Activated T-helper 1 cell treated with anti-CD3 and anti-CD28 coated beads, Interleukin-2, amount 50 U/mL, for 16 hours (primary cell): ENCODE measurements at places on chromosomes 3 and 15.
A peak's percentile ranks its signal among the peaks of the same experiment; 100 is the strongest.

GRCh38 chr3:121794264-121794983 lies 40.4 kb downstream of the IQCB1 start:
- no peak for DNase-seq

- DNase-seq, result no peak
These were observed 8.9 kb downstream of the DNAJC19 start for GRCh38 chr3:180980611-180981010.

- no peak for DNase-seq
These were observed 222.3 kb upstream of the CDIN1 start for GRCh38 chr15:36356978-36357601.

DNA sequence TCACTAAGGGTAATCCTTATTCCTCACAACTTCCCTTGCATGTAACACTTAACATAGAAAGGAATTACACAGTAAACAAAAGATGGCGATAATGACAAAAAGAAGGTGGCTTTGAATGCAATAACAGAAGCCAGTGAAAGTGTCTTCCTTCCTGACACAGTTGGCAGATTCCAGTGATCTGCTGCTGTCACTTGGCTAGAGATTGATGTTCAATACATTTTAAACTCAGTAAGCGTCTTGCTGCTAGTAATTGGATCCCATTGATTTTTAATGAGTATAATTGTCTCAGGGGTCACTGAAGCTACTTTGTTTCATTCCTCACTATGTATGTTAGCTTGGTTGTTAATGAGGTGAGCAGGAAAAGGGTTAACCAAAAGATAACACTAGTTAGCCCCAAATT lies 692.7 kb downstream of the NTRK3 start:
- no peak for DNase-seq

- no peak for DNase-seq
These were observed 5.3 kb upstream of the TXNRD3 start for GRCh38 chr3:126659915-126660886.

- no peak for DNase-seq
These were observed 86.2 kb upstream of the PIAS1 start for GRCh38 chr15:67967871-67968431.

DNA sequence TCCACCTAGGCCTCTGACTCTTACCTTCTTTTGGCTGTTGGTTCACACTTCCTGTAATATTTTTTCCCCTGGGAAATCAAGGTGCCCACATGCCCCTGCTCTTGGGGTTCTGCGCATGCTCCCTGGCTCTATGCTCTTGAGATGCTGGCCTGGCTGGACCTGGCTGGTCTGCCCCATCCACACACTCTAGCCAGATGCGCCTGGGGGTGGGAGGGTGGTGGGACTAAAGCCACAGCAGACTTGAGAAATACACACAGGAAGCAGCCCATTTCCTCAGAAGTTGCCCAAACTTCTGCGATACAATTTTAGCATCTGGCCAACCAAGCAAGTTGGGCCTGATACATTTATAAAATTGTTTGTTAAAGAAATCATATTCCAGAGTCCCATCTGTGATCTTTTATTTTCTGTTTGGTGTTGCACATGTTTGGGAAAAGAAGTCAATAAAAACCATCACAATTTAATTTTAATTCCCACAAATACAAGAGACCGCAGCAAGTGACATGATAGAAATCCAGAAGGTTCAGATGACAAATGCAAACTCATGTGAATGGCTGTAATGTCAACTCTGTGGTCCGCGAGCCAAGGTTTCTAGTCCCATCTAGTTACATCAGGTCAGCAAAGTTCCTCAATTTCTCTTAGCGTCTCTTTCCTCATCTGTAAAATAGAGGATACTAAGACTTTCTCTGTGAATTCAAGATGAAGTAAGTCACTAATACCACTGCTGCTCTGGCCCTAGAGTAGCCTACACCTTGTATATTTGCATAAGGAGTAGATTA lies 55.9 kb upstream of the MEF2A start:
- no peak for DNase-seq

GRCh38 chr3:151899996-151900395 lies 26.6 kb downstream of the SUCNR1 start:
- DNase-seq, result no peak

GRCh38 chr15:25967116-25967515 lies 104.0 kb upstream of the ATP10A start:
- no peak for DNase-seq

- DNase-seq, result peak; percentile 27
These were observed 93.9 kb upstream of the RASGRF1 start for GRCh38 chr15:79184465-79184892.

- no peak for DNase-seq
These were observed 102.9 kb upstream of the ARHGEF3 start for GRCh38 chr3:56904552-56905215.

DNA sequence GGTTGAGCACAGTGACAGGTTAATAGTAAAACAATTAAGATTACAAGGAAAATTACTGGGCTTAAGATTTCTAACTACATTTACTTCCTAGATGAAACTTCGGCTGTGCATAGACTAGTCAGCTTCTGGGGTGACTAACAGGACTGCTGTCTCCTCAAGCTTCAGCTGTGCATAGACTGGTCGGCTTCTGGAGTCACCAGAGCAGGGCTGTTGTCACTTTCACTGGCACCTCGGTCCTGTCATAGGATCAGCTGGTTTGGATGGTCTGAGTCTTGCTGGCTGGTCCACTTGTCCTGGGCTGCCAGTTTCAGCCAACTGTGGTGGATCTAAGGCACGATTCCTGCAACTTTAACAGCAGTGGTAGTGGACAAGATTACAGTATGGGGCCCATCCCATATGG lies 23.9 kb upstream of the ACAD9 start:
- DNase-seq, result no peak

DNA sequence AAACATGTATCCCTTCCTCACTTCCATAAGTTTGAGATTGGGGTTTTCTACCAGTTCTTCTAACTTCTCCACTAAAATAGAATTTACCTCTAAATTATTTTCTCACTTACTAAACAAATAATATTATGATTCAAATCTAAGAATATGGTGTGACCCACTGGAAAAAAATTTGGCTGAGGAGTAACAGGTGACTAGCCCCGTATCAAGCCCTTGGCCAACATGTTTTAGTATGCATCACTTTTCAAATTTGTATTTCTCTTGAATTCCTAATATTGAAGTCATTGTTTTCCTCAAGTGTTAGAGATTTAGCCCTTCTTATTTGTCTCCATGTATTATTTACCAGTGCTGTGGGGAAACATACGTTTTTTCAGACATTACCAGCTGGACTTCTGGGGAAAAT lies 759.4 kb downstream of the NSUN3 start:
- no peak for DNase-seq

DNA sequence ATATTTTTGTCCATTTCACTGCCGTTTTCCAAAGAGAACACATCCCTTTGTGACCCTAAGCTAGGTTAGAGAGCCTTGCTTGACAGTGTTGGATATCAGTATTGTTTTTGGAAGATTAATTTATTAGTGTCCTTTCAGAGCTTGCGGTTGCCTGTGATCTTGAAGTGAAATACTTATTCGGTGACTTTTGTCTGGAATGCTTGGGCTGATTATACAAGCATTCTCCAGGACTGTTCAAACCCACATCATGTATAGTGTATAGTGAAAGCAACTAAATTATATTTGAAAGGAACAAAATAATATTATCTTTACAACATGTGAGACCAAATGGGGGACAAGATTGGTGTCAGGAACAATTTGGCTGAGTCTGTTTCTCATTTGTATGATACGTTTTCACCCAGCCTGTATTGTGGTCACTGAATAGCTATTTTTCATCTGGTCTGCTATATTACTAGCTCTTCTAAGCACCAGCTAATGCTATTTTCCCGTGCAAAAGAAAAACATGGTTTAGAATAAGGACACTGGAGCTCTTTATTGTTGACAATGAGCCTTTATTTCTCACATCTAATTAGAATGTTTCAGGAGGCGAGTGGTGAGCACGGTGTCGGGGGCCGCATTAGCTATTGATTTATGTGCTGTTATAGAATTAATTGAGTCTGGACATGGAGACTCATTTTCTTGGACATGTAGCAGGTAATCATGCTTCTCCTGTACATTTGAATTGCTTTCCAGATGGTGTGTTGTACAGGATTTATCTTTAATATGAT lies 158.1 kb downstream of the APBA2 start:
- DNase-seq, result no peak

GRCh38 chr15:78999636-79000035 lies 54.8 kb upstream of the CTSH start:
- DNase-seq, result no peak

- DNase-seq, result no peak
These were observed 977.1 kb downstream of the DIPK2A start for GRCh38 chr3:144948711-144949110.

- no peak for DNase-seq
These were observed 92.8 kb upstream of the DCBLD2 start for GRCh38 chr3:98994128-98994762.

DNA sequence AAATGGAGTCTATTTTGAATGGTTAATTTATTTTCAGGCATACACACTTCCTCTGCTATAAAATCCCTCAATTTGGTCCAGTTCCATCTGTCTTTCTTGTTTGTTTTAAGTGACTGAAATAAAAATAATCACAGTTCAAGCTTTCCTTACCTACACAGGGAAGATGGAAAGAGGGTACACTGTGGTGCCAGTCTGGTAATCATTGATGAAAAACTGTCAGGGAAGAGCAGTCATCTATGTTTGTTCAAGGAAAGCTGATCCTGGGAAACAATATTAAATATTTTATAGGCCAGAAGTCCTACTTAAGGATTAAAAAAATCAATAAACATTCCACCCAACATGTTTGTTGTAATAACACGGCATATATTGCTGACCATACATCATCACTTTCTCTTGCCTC lies 115.2 kb upstream of the KCNMB2 start:
- no peak for DNase-seq

GRCh38 chr15:57476533-57476975 lies 100.2 kb downstream of the CGNL1 start:
- DNase-seq, result no peak

GRCh38 chr15:49620199-49620598 lies 419 bp downstream of the FAM227B start:
- DNase-seq, result no peak

DNA sequence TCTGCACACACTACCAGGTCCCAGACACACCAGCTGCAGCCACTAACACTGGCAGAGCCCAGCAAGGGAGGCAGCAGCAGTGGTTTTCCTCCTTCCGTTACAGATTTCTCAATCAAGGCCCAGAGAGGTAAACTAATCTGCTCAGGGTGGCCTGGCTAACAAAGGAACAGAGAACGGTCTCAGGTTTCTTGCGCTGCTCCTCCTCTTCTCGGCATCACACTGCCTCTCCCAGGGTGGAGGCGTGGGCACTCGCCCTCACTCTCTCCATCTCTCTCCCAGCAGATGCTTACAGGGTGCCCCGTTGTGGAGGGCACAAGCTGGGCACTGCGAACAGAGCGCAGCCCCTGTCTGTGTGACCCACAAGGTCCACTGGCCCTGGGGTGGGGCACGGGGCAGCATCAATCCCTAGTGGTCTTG lies 228.7 kb downstream of the VPS13C start:
- DNase-seq, result no peak

DNA sequence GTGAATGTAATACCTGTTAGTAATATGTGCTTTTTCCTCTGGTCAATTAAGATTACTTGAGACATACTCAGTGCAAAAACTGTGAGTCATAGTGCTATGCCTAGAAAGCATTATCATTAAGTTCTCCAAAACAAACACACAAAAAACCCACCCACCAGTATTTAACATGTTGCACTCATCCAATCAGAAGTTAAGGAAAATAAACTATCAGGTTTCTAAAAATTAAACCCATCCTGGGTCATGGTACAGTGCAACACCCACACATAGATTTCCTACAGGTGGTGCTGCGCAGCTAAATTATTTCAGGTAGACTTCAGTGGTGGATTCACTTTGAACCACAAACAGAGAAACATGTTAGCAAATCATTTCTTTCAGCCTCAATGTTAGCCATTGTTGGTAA lies 264.4 kb upstream of the VEPH1 start:
- DNase-seq, result no peak

DNA sequence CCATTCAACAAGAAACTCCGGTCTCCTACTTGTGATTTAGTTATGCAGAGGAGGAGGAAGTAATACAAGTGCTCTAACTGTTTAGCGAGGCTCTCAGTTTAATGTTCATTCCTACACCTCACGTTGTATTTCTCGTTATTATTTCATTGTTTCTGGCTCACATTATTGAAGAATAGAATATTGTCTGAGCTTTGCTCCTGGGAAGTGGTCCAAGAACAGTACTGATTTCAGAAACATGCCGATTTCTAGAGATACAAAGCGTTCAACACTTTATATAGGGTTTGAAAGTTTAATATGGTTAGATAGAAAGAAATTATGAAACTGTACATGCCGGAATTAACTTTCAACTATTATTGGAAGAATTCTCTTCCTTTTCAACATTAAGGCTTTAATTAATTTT lies 1145.5 kb downstream of the TBL1XR1 start:
- DNase-seq, result no peak

- DNase-seq, result no peak
These were observed 17.8 kb upstream of the MB21D2 start for GRCh38 chr3:192935441-192935840.

DNA sequence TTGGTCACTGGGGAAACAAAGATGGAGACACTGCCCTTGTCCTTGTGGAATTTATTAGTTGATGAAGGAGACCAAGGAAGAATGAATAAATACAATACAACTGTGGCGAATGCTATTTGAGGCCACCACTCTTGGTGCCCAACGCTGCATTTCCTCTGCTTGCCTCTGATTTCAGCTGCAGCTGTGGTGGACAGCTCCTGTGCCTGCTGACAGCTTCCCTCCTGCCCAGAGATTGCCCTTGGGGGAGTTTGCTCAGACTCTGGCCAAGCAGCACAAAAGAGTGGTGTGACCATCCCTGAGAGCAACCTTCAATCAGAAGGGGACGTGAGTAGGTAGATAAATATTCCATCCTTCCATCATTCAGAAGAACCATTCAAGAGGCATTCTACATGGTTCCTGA lies 64.6 kb upstream of the FHIT start:
- no peak for DNase-seq

- no peak for DNase-seq
These were observed 407.1 kb upstream of the MCTP2 start for GRCh38 chr15:93823971-93824913.

- no peak for DNase-seq
These were observed 110.9 kb downstream of the GABRG3 start for GRCh38 chr15:27081676-27082418.

DNA sequence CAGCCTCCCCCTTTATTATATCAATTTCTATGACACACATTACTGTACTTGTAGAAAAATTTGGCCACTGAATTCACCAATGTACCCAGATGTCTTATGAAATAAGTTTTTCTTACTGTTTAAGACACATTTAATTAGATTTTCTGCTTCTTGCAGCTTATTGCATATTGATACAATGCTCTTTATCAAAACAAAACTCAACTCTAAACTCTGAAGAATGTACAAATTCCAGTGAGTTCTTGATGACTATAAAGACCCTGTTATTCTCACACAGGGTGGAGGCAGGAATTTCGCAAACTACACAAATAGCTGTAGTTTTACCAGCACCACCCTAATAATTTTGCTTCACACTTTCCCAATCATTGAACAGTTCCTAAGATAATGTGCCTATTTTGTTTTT lies 22.0 kb downstream of the CMTM6 start:
- DNase-seq, result no peak

- no peak for DNase-seq
These were observed 1.9 kb downstream of the LOXL1 start for GRCh38 chr15:73928241-73928579.
